ENCODE measurements at places on chromosomes 6 and 20.

DNA sequence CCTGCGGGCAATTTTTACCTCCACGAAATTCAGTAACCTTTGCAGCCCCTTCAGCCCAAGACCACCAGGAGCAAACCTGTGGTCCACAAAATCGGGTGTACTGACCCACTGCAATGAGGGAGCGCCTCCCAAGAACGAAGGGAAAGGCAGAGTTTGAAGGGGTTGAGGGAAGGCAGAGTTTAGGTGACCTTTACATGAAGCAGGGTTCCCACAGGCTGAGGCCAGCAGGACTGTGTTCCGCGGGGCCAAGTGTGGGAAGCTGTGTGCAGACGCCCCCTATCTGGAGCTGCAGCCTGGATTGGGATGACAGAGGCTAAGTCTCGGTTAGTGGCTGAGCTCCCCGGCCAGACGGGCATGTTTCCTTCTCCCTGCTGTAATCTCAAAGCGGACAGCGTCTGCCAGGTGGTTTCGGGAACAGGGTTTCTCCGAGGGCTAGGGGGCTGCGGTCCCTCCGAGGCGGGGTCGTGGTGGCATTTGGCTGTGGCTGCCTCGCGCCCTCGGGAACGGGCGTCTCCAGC lies 826 bp upstream of the PYGB start:
- no peak for DNase-seq

DNA sequence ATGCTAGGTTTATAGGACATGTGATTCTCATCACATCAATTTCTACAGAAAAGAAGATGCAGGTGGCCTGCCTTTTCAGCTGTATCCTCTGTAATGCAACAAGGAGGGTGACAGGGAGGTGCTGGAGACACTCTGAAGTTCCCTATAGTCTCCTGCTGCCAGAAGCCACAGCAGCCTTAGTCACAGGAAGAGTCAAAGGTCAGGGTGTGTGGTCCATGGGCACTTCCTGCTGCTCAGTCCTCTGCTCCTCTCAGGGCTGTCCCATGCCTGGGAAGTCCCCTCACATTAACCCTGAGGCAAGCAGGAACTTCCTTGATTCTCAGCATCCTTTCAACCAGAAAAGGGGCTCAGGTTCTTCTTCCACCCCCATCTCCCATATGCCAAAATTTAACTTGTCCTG lies 144.8 kb upstream of the FOXA2 start:
- DNase-seq, result no peak

- no peak for DNase-seq
Measured at GRCh38 chr20:44532981-44533331, 11.1 kb upstream of the SERINC3 start.

GRCh38 chr6:81812401-81812800 lies 59.9 kb upstream of the TENT5A start:
- DNase-seq, result no peak

- no peak for DNase-seq
Measured at GRCh38 chr6:45969883-45970282, 45.8 kb downstream of the CLIC5 start.

GRCh38 chr6:127403636-127404035 lies 55.6 kb downstream of the KIAA0408 start:
- DNase-seq, result no peak

DNA sequence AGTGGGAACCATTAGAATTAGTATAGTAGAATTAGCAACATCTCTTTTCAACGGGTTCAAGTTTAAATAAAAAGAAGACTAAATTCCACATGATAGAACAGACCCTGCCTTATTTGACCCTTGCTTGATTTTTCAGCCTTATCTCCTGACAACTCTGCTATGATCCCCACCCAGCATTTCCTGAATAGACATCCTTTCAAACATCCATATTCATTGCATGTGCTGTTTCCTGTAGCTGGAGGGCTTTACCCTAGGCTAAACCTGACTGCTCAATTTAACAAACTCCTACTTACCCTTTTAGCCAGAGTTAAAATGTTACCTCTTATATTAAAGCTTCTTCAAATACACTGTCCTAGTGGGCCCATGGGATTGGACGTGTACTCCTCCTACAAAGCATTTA lies 594.8 kb upstream of the ARID1B start:
- no peak for DNase-seq
